Central memory CD4-positive, alpha-beta T cell (primary cell): ENCODE measurements at places on chromosomes 5 and 9.

- DNase-seq: no peak
Observed at GRCh38 chr5:68191083-68191791, 24.3 kb upstream of the PIK3R1 start.

- DNase-seq: no peak
Observed at GRCh38 chr5:137802282-137803210, 48.4 kb upstream of the HNRNPA0 start.

GRCh38 chr5:142151436-142152383 is 43.1 kb downstream of the NDFIP1 start:
- DNase-seq: peak; percentile 56

- no peak for DNase-seq
Observed at GRCh38 chr9:35116539-35116897, 856 bp upstream of the ATOSB start.

- no peak for DNase-seq
Observed at GRCh38 chr9:92312887-92313623, 12.1 kb downstream of the NOL8 start.

DNA sequence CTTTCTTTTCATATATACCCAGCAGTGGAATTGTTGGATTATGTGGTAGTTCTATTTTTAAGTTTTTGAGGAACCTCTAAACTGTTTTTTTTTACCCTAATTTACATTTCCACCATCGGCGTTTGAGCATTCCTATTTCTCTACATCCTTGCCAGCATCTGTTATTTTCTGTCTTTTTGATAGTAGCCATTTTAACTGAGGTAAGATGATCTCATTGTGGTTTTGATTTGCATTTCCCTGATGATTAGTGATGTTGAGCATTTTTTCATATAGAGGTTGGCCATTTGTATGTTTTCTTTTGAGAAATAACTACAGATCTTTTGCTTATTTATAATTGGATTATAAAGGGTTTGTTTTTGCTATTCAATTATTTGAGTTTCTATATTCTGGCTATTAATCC is 71.7 kb upstream of the TNC start:
- no peak for DNase-seq

DNA sequence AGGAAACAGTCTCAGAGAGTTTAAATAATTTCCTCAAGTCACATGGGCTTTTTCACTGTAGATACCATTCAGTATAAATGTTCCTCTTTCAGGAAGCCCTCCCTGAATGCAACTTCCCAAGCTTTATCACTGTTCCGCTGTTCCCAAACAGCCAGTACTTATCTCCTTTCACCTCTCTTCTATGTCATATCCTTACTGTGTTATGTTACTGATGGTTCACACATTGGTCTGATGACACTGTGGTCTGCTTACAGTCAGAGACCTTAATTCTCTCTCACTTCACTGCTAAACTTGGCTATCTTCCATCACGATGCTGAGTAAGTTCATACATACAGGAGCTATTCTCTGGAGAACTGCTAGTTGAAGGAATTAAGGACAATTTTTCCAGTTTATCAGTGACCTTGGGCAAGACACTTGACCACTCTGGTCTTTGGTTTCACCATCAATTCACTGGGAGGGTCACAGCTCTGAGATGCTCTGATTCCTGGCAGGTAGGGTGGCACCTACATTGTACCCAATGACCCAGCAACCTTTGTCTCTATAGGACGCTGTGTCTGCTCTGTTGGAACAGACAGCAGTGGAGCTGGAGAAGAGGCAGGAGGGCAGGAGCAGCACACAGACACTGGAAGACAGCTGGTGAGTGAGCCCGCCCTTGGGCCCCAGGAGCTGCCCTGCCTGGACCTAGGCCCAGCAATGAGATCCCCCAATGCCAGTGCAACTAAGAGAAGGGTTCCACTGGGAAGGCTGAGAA is 42.1 kb upstream of the RARS1 start:
- no peak for DNase-seq

GRCh38 chr9:116816484-116816883 is 129.4 kb downstream of the TRIM32 start:
- DNase-seq: no peak

GRCh38 chr5:6595405-6595804 is 37.4 kb downstream of the NSUN2 start:
- no peak for DNase-seq

DNA sequence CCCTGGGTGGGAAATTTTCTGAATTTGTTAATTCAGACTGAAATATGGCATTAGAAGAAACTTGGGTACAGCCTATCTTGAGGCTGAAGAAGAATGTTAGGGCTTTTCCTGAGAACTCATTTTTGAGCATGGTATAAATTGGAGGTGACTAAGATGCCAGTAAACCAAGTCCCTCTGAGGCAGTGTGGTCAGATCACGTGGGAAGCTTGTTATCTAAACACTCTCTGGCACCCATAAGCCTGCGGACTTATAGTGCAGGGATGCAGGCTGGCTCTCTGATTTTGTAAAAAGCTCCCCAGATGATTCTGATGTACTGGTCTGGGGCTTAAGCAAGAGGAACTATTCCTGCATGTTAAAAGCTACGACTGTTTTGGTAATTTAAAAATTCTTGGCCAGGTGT is 34.3 kb downstream of the MTMR12 start:
- no peak for DNase-seq

- DNase-seq: no peak
Observed at GRCh38 chr5:150523472-150524350, 15.8 kb downstream of the NDST1 start.

DNA sequence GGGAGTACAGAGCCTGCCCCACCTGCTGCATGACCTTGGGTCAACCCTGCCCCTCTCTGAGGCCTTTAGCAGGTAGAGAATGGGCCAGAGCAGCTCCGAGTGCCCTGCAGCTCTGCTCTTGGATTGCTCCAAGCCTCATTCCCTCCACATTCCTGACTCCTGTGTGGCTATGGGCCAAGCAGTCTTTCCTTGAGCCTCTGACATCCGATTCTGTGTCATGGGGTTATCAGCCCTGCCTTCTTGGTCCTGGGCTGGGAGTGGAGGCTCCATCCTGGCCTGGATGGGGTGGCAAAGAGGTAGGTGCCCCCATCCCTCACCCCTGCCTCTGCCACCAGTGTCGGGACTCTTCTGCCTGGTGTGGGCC is 13.7 kb downstream of the FPGS start:
- DNase-seq: no peak

- DNase-seq: no peak
Observed at GRCh38 chr5:122463221-122463620, 151.2 kb downstream of the SNCAIP start.

GRCh38 chr5:138491669-138492559 is 26.6 kb downstream of the EGR1 start:
- DNase-seq: peak; percentile 80

GRCh38 chr9:109012009-109012875 is 1.1 kb downstream of the CTNNAL1 start:
- DNase-seq: peak; percentile 9

DNA sequence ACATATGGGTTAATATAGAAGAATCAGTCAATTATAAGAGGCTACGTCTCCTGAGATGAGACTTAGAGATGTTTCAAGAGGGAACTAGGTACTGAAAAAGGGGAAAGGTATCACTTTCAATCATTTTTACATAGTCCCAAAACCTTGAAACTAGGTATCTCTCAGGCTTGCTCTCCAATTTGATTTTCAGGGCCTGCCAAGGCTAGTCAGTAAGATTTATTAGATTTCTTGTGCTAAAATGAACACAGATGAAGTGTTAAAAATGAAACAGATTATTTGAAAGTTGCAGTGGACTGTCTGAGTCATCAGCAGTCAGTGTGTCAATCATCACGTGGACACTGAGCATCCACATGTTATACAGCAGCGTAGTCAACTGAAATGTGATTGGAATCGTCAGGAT is 591.1 kb downstream of the DTWD2 start:
- no peak for DNase-seq

DNA sequence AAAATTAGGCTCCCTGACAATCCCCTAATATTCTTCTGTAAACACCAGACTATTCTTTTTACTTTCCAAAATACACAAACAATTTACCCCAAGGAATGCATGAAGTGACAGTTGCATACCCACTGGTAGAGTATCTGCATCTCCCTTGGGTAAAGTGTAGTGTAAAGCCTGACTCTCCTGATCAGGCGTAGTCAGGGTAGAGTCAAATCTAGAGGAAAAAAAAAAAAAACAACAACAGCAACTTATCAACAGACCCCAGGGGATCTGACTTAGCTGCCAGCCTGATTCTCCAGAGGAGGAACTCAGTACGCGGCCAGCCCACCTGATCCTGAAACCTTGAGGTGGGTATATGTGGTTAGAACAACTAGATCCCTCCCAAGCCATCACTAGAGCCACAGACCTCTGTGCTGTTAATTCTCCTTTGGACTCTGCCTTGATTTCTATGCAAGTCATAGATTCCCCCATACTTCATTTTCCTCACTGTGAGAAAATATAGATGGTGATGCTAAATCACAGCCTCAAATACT is 61.0 kb downstream of the ZNF608 start:
- no peak for DNase-seq
